Esophagus squamous epithelium (tissue), 5 donors: ENCODE measurements at places on chromosomes 5 and 9. TPM values are rescaled to one million over a fixed set of nuclear protein-coding genes. Genes with fewer than 3 reads are reported as not detected.

Gene STKLD1
- not detected for total RNA-seq

Gene SNCAIP
- 3.3 TPM for total RNA-seq

Gene SLC12A2
- 20.0 TPM for total RNA-seq

Gene PLAC8L1
- not detected for total RNA-seq

Gene WNT8A
- total RNA-seq, result not detected

Gene ALDH7A1
- 89.7 TPM for total RNA-seq

Gene C6
- not detected for total RNA-seq

Gene DNAI1
- not detected for total RNA-seq

Gene TAF11L11
- total RNA-seq, result not detected
